Omental fat pad (tissue), 4 donors: ENCODE measurements at places on chromosomes 1 and 21.

DNA sequence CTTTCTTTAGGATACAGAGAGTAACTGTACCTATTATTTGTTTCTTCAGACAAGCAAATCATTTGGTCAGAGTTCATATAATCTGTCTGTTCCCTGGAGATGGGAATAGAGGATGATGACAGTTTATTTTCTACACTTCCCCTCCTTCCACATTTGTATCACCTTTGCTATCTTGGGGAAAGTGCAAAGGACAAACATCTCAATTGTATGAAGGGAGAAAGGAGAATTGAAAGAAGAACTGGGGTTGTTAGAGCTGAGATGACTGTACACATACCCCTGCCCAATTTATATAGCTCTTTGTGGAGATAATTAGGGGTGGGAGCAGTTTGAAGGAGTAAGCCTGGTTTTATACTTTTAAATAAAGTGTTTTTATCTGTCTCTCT lies 14.0 kb downstream of the POLR3GL start:
- no peak for DNase-seq

- DNase-seq = no peak
Observed at GRCh38 chr1:102967786-102968185, 140.5 kb downstream of the COL11A1 start.

GRCh38 chr1:192158181-192158580 lies at the start of gene RGS18:
TSS of gene RGS18 (plus strand) at chr1:192158462. CDS start at chr1:192158638, 176 bp downstream.
- no peak for DNase-seq

- DNase-seq = no peak
Observed at GRCh38 chr1:230072296-230072695, 5.3 kb downstream of the GALNT2 start.

- no peak for DNase-seq
Observed at GRCh38 chr1:43719063-43719462, 11.7 kb downstream of the ST3GAL3 start.

GRCh38 chr1:47590523-47591225 lies 152.8 kb downstream of the FOXD2 start:
- DNase-seq = no peak

- no peak for DNase-seq
Observed at GRCh38 chr1:147579934-147580537, 38.7 kb downstream of the BCL9 start.

- DNase-seq = no peak
Observed at GRCh38 chr1:94044891-94045290, 76.1 kb downstream of the ABCA4 start.

DNA sequence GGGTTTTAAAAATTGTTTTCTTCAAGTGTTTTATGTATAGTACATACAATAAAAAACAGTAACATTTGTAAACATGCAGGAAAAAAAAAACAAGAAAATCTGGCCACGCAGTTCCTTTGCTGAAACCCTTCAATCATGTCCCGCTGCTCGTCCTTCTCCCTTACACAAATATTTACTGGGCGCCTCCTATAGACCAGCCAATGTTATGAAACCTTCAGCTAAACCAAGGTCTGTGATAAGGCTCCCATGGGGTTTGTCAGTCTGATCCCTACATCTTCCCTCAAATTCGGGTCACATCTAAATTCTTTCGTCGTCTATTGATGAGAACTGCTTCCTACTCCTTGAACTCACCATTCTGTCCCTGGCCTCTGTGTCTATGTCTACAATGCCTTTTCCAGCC lies 583.9 kb downstream of the SMYD3 start:
- no peak for DNase-seq

DNA sequence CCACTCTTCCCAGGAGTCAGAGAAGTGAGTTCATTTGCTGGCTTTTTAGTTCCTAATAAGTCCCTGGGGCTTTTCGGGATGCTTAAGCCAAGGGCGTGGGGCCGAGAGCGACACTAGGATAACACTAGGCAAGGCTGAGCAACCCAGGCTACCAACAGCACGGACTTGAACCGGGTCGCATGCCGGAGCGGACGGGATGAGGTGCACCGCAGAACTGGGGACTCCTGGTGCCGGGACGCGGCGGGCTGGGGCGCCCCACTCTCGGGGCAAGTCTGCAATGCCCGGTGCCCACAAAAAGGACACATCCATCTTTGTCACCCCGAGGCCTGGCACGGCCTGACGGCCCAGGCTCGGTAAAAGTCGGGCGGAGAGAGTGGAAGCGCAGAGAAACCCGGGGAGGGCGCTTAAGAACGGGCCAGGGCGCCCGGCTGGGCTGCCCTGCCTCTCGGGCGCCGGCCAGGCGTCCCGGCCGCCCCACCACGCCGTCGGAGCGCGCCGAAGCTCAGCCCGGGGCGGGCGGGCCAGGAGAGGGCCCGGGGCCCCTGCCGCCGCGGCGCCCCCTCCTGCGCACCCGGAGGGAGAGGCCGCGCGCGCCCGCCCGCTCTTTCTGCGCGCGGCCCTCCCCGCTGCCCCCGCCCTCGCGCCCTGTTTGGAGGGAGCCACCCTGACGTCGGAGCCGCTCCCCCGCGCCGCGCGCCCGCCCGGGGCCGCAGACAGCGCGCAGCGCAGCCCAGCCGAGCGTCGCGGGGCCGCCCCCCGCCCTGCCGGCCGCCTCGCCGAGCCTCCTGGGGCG lies at the start of gene NBL1:
Gene NBL1 (plus strand): TSS at position 710 of the 793 bp plus-strand sequence. CDS start 10,720 bp downstream, outside the sequence.
- DNase-seq = no peak
